ENCODE measurements at places on chromosomes 12 and 14.
A peak's percentile ranks its signal among the peaks of the same experiment; 100 is the strongest.

GRCh38 chr12:109963743-109964429 lies 32.3 kb downstream of the GIT2 start:
- DNase-seq: no peak

DNA sequence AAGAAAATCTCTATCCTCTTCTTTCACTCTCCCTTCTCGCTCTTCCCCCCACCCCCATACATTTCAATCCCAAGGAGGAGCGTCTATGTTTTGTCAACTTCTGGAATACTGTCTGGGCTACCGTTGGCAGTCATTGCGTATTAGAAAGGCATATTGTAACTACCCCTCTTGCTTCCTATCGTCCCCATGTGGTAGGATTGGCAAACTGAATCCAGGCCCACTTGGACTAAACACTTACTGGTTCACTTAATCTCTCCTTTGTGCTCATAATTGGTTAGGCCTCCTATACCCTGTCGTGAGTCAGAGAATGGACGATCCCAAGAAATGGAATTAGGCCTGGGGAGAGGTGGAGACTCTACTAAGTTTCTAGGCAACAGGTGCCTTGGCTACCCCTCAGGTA lies 68.8 kb upstream of the SLC8A3 start:
- DNase-seq: no peak

DNA sequence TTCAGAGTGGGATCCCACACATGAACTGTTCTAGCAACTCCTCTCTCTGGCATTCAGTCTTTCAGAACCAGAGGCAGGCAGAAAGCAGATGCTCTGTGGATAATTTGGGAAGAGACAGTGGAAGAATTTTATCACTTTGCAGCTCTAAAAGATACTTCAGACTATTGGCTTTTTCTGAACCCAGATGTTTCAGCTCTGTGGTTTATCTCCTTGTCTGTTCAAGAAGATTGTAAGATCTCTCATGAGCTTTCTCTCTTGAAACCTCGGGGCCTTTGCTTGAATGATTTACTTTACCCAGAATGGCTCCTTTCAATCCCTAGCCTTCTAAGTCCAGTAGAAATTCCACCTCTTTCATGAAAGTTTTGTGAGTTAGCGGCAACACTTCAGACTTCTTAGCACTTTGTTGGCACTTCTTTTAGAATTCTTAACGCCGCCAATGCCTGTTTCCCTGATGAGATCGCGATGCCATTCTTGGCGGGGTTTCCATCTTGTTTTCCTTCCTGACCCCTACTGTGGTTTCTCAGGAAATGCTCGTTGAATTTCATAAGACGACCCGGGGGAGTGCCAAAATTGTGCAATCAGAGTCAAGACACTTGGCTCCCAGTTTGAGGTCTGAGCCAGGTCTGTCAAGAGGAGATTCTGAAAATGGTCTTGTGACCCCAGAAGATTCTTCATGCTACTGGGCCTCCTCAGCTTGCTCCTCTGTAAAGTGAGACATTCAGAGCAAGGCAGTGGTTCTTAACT lies 107.0 kb upstream of the PRICKLE1 start:
- no peak for DNase-seq

DNA sequence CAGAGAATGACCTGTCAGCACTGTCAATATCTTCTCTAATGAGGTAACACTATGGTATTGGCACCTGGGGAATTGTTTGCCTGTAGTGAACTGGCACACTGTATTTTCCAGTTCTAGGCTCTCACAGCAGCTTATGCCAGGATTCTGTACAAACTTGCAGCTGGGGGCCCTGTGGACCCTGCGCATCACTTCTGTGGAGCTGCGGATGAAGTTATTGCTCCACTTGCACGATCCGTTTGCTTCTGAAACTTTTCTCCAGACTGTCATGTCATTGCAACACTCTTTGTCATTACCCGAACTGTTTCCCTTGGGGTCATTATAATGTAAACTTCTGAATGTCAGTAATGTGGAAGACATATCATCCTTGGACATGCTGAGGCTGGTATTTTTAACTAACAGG lies 3.9 kb downstream of the RNASE11 start:
- DNase-seq: no peak

DNA sequence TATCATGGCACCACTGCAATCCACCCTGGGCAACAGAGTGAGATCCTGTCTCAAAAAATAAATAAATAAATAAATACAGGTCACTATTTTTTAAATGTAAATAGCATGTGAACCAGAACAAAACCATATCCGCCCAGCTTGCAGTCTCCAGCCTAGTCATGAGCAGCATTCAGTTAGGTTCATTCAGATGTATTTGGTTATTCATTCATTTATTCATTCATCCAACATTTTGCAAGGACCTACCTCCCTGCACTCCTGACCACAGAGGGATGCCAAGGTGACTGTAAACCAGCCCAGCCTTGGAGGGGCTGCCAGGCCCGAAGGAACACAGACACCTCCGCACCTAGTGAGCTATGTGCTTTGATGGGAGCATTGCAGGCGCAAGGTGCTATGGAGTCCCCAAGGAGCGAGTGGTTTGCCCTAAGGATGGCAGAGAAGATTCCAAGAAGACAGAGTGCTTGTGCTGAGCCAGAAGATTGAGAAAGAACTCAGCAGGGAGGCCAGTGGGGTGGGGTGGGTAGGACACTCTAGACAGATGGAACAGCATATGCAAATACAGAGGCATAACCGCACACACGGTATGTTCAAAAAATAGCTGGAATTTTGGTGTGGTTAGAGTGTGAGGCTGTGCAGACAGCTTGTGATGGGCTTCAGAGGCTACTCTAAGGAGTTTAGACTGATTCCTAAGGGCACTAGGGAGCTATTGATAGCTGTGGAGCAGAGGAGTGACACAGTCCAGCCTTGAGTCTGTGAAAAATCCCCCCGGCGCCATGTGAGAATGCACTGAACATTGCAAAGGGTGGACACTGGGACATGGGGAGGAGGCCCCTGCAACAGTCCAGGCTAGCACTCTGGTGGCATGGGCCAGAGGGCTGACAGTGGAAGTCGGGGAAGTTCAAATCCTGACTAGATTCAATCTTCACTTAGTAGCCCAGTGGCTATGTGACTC lies 11.7 kb downstream of the DTX1 start:
- DNase-seq: no peak

DNA sequence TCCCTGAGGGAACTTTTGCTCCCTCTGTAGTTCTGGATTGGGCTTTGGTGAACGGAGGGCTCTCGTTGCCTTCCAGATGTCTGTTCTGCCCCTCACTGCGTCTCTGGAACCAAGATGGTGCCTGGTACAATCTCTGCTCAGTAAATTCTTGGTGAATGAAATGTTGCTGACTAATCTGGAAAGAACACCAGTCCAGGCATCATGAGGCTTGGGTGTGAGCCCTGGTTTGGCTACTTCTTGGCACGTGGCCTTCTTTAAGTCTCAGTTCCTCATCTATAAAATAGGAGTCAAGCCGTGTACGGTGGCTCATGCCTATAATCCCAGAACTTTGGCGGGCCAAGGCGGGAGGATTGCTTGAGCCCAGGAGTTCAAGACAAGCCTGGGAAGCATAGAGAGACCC lies 4.3 kb downstream of the HHIPL1 start:
- DNase-seq: no peak

DNA sequence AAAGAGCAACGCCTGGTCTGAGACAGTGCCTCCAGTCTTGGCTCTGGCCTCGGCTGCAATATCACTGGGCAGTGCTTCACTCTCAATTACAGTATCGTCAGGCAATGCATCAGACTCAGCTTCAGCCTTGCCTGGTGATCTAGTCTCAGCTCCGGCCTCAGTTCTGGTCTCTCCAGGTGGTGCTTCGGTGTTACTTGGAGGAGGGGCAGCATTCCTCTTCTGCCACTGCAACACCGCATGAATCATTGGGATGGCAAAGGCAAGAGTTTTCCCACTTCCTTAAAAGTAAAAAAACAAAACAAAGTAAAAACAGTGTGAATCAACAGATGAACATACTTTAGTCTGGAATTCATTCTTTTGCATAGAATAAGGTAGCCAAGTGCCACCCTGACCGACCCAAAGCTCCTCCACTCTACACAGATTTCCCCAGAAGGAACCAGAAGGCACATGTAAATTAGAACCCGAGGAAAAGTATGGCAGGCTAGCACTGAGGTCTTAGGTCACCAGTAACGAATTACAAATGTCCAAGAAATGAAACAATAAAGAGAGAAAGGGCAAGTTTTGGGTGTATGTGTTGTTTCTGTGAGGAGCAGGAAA lies 18.6 kb downstream of the DDX24 start:
- peak; percentile 27 for DNase-seq

- DNase-seq: no peak
Observed at GRCh38 chr14:91883753-91884152, 16.4 kb upstream of the TC2N start.

- DNase-seq: no peak
Observed at GRCh38 chr12:49489720-49490119, 49.1 kb upstream of the KCNH3 start.

DNA sequence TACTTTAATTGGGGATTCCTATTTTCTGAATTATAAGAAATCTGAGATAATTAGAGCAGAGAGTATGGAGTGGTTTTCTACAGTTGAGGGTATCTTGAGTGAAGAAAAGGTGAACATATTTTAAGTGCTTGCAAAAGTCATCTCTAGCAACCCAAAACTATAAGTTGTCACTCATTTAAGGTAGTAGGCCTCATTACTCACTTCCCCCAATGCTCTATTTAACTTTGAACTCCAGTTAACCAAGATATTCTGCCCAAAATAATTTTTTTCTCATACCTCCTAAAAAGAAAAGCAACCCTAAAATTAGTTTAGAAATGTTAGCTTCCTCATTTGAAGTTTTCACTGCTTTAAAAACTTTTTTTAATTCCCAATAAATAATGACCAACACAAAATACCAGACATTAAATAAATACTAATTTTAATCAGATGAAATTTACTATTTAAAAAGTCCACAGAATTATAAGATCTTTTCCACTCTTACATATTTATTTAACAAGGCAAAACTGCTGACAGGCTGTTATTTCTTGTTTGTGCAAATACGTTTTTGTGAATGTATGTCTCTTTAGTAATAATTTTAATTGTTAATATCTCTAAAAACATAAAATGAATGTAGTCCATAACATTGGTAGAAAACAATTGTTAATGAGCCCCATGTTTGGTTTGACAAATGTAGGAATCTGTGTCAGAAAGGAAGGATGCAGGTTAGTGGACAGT lies 47.8 kb downstream of the VRK1 start:
- no peak for DNase-seq

GRCh38 chr14:35416108-35416750 lies 11.7 kb upstream of the NFKBIA start:
- no peak for DNase-seq

- DNase-seq: no peak
Observed at GRCh38 chr14:44609876-44610510, 102.9 kb upstream of the FSCB start.

- no peak for DNase-seq
Observed at GRCh38 chr12:102814691-102815367, 102.2 kb downstream of the PAH start.

- no peak for DNase-seq
Observed at GRCh38 chr12:94777936-94778335, 127.6 kb upstream of the TMCC3 start.

DNA sequence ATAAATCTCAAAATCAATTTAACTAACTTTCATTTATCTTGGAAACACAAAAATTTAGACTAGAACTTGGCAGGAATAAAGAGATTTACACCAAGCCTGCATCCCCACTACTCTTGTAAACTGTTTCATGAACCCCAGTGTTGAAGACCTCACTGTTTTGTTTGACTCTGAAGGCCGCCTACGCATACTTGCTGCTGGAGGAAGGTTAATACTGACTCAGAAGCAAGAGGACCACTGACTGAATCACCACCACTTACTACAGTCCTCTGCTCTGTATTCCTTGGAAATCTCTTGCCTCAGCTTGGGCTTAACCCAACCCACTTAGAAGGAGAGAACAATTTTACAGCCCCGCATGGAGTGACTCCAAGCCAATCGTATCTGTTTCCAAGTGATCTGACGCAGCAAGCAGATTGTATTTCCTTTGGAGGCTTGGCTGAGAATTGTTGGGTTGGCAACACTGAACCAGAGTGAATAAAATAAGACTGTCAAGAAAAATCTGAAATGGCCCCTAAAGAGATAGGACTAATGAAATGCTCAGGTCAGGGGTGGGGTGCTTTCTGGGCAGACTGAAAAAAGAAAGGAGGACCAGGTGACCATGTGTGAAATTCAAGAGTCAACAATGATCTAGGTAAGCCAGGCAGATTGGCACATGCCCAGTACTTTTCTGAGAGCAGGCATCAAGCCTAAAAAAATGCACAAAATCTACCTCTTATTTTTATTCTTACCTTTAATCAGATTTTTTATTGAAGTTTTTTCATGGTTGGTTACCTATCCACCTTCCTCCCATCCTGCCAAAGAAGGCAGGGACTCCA lies 248.6 kb downstream of the ZFP36L1 start:
- DNase-seq: no peak

- DNase-seq: peak; percentile 41
Observed at GRCh38 chr12:67425394-67425793, 156.2 kb downstream of the CAND1 start.

DNA sequence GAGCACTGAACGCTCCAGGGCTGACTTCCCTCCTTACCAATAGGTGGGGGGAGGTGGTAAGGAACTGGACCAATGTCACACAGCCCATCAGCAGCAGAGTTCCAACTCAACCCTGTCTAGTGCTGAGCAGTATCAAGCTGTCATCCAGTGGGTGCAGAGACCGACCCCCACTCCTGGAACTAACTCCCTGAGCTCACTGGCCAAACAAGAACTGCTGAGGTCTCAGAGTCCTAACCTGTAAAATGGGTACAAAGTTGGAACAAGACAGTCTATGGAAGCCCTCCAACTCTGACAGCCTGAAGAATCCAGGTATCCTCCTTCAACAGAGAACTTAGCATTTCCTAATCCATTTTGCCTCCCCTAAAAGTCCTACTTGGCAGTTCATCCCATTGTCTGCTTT lies 91.1 kb upstream of the CLMN start:
- DNase-seq: no peak

- no peak for DNase-seq
Observed at GRCh38 chr12:68784015-68784414, 24.0 kb upstream of the MDM2 start.

- DNase-seq: no peak
Observed at GRCh38 chr14:71856199-71856919, 75.9 kb upstream of the RGS6 start.

- no peak for DNase-seq
Observed at GRCh38 chr14:43900173-43900655, 606.9 kb downstream of the FSCB start.
